Suppressor macrophage treated with lipopolysaccharide for 1 hour (primary cell): ENCODE measurements at places on chromosomes 13 and 19.

GRCh38 chr19:7926021-7926726 is at the start of gene CTXN1:
Gene CTXN1, minus strand, starts transcription at chr19:7926135. Its CDS starts 597 bp downstream, at chr19:7925538.
- DNase-seq: peak; percentile 87

DNA sequence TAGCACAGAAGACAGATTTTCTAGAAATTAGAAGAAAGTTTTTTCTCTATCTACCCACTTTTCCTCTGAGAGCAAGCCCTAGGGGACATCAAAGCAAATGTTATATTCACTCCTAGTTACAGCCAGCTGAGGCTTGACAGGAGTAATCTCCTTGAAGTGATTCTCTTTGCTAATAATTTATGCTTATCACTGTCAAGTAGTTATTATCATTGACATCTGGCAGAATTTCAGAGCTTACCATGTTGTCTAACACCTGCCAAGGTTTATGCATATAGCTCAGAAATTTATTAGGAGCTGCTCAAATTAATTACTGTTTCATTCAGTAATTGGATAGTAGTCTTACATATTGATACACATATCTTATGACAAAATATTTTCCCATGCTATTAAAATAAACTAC is 465.9 kb upstream of the ATXN8OS start:
- DNase-seq: no peak

DNA sequence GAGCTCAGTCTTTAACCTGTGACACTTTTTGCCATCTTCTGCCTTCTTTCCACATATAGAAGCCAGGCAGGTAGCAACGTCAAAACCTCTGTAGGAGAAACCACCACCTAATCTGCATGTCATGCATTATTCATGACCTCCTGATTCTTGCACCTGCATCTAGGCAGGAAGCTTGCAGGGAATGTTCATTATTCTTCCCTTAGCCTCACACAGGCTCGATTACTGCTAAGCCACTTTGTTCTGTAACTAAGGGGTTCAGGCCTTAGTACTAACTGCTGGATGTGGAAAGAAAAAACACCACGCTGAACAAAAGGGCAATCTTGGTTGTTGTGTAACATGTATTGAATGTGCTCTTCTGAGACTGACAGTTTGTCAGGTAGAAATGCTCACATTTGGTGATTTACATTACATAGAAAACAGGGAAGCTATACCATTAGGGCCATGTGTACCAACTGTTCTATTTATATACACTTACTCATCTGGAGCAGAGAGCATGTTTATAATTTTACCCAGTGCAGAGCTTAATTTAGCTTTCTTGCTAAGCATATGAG is 366.9 kb downstream of the KLF12 start:
- DNase-seq: no peak

- peak; percentile 66 for DNase-seq
These were observed 121.5 kb downstream of the FRY start for GRCh38 chr13:32153056-32153455.

GRCh38 chr19:15331419-15332310 is 674 bp downstream of the BRD4 start:
- peak; percentile 77 for DNase-seq

GRCh38 chr13:73901324-73902068 is 232.7 kb downstream of the KLF12 start:
- no peak for DNase-seq

GRCh38 chr13:20714563-20715329 is 11.2 kb downstream of the IL17D start:
- no peak for DNase-seq

DNA sequence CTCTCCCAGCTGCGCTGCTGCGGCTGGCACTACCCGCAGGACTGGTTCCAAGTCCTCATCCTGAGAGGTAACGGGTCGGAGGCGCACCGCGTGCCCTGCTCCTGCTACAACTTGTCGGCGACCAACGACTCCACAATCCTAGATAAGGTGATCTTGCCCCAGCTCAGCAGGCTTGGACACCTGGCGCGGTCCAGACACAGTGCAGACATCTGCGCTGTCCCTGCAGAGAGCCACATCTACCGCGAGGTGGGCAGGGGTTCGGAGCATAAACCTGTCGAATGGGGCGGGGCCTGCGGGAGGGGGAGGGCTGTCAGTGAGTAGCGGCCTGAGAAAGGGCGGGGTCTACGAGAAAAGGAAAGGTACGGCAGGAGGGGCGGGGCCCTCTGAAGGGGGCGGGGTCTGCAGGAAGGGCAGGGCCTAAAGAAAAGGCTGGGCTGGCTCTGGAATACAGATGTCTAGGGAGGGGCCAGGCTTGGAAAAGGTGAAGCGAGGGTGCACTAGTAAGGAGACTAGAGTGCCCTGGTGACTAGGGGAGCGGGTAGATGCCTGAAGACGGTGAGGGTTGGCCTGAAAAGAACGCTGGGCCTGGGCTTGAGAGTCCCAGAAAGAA is 3.6 kb downstream of the CD37 start:
- no peak for DNase-seq

DNA sequence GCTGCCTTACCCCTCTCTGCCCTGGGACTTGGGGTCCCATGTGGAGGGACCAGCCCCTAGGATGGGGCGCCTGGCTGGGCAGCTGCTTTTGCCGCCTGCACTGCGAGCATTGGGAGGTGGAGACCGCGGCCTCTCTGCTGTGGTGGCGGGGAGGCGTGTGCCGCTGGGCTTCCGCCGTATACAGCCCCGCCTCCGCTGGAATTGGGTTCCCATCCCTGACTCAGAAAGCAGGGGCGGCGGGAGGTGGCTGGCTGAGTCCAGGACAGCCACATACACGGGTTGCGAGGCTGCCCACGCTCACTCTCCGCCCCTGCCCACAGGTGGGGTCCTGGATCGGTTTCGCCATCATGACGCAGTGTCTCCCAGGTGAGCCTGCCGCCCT is 6.6 kb downstream of the NDUFB7 start:
- DNase-seq: no peak

DNA sequence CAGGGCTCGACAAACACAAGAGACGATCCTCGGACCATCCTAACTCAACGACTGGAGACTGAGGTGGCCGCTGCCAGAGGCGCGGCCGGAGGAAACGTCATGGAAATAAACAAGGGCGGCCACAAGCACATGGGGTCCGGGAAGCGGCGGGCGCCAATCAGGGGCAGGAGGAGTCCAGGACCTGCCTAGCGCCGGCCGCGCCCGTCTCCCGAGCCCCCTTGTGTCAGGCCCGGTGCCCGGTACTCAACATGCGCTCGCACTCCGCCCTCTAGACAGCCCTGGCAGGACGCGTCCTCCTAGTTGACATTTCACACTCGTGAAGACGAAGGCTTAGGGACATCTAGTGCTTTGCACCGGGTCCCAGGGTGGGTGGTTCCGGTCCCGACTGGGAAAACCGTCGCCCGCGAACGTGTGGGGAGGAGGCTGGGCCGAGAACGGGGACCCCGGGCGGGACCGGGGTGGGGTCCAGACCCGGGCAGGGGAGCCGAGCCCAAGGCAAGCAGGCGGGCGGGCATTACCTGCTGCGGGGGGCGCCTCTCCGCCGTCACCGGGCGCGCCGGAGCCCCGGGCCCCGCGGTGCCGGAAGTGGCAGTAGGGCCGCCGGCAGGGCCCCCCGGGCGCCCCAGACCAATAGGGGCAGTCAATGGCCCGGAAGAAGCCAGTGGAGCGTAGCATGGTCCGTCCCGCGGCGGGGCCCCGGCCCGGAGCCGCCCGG is 442 bp downstream of the REXO1 start:
- DNase-seq: peak; percentile 60

- DNase-seq: no peak
These were observed 18.5 kb upstream of the COLGALT1 start for GRCh38 chr19:17536955-17537354.

GRCh38 chr19:11496391-11497163 is 9.1 kb downstream of the ZNF653 start:
- peak; percentile 79 for DNase-seq

GRCh38 chr19:38134540-38135149 is 89.4 kb downstream of the DPF1 start:
- DNase-seq: peak; percentile 59

DNA sequence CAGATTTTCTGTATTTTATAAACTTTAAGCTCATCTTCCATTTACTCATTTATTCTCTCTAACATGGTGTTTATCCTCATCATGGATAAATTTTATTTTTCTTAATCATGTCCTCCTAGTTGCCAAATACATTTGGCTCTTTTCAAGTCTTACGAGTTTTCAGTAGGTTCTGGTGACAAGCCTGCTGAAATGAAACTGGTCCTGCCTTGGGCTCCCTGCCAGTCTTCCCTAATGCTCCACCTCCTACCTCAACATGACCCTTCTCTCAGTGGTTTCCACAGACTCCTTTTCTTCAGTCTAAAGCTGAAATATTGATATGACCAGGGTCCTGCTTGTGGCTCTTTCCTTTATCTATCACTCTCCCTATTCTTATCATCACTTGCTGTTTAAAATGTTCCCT is 81.2 kb downstream of the TRPC4 start:
- DNase-seq: no peak

- no peak for DNase-seq
These were observed 2.0 kb downstream of the MAST3 start for GRCh38 chr19:18099623-18099995.

DNA sequence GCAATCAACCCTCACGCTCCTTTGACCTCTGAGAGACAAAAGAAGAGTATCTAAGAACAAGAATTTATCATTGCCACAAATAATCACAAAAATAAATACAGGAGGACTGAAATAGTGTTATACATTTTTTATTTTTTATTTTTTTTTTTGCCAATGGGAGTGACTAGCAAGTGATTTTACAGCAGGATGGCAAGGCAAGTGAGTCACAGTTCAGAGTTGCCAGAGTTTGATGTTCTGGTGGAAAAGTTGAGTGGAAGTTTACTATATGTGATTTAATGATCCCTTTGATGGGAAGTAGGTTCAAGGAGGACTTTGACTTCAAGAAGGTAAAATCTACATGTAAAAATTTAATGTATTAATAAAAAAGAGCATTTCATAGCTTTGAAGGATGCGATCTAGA is 2691.4 kb downstream of the PCDH9 start:
- DNase-seq: no peak

DNA sequence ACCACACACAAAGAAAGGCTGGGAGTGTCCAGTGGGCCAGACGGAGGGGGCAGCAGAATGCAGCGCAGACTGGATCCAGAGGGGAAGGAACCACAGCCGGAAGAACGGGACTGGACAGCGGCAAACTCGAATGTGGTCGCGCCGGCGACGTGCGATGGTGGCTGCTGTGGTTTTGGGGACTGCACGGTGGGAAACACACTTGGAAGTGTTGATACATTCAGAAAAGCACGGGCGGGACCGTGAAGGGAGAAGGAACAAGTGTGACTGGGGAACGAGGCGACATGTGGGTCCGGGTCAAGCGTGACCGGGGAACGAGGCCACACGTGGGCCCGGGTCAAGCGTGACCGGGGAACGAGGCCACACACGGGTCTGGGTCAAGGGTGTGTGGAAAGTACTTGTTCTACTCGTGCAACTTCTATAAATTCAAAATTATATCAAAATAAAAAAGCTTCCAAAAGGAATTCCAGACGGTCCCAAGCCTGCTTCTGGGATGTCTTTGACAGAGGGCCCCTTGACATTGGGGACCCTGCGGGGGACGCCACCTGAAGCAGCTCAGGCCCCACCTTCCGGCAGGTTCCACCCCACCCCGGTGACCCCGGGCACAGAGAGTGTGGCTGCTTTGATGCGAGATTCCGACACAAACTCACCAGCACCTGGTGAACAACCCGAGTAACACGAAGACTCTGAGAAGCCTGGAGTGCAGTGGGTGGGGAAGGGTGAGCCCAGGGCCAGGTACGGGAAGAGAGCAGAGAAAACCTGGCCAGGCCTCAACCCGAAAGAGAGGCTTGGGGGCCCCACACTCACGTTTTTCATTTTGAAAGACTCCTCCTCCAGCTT is 25.1 kb upstream of the C13orf46 start:
- DNase-seq: no peak

GRCh38 chr13:42595253-42595571 is 21.3 kb downstream of the TNFSF11 start:
- DNase-seq: no peak

GRCh38 chr13:100534147-100534843 is 54.3 kb downstream of the GGACT start:
- DNase-seq: no peak

DNA sequence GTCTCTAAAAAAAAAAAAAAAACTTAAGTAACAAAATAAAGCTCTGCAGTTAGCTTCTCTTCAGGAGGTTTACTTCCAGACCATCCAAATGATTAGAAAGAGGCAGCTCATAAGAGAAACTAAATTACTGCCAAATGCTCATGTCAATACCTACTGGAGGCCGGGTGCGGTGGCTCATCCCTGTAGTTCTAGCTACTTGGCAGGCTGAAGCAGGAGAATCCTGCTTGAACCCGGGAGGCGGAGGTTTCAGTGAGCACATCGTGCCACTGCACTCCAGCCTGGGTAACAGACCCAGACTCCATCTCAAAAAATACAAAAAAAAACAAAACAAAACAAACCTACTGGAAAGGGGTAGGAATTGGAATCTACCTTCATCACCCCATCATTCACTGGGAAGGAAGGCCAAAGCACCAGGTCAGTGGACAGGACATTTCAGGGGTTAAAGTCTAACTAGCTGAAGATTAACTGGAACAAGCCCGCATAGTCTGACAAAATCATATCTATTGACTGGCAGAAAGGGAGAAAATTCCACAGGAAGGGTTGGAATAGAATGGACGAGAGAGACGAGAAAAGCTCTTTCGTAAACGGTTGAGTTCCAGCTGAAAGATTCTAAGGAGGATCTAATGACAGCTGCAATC is 1.3 kb downstream of the ZFP14 start:
- no peak for DNase-seq

DNA sequence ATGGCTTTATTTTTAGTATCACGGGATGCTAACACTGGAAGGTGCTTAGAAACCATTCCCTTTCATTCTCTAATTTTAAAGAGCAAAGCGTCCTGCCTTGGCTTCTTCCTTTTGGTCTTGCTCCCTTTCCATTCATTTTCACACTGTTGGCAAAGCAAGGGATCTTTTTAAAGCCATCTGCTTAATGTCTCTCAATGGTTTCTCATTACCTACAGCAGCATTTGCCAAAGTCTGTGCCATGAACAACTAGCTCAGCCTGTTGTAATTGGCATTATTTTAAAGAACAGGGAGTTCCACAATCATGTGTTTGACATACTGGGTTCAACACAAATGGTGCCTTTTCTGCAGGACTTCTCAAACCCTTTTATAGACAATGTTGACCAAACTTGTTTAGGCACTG is 444.3 kb downstream of the GPC6 start:
- no peak for DNase-seq

- DNase-seq: peak; percentile 23
These were observed 99.0 kb downstream of the ARHGEF7 start for GRCh38 chr13:111213964-111214726.

GRCh38 chr13:83378908-83379307 is 503.4 kb downstream of the SLITRK1 start:
- no peak for DNase-seq

- no peak for DNase-seq
These were observed 667 bp upstream of the MBNL2 start for GRCh38 chr13:97221466-97221865.

- no peak for DNase-seq
These were observed at the start of gene HDGFL2 for GRCh38 chr19:4472174-4472974. Gene HDGFL2, plus strand, starts transcription at chr19:4472297. Its CDS starts 54 bp downstream, at chr19:4472351.

GRCh38 chr13:49303533-49304252 is 56.0 kb downstream of the CDADC1 start:
- DNase-seq: no peak
